ENCODE measurements at places on chromosomes 4 and X. TPM values are rescaled to one million over a fixed set of nuclear protein-coding genes. Genes with fewer than 3 reads are reported as not detected.

The SLC9B1 gene
- total RNA-seq: 0.28 TPM

The PDS5A gene
- 33.5 TPM for total RNA-seq

The PSAPL1 gene
- not detected for total RNA-seq

The IL3RA gene
- total RNA-seq: not detected

The FGFR3 gene
- 0.28 TPM for total RNA-seq

DNA sequence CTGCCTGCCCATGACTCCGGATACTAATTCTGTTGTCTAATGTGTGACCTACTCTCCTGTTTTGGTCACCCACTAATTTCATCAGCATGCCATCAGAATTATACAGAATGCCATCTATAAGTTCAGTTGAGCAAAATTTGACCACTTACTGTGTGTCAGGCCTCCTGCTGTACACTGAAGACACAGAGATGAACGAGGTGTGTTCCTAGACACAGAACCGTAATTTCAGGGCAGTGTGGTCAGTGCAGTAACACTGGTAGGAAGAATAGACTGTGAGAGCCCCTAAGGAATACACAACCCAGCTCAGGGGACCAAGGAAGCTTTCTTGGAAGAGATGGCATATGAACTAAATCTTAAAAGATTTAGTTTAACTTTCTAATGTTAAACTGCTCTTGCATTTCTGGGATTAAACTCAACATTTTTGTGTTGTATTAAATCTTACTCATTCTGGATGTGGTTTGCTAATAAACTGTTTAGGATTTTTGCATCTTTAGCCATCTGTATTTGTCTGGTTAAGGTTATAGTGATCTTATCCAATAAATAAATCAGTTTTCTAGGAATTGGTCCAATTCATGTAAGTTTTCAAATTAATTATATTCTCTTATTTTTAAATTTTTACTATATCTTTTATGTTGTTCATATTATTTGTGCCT lies 34.3 kb downstream of the KANTR start:
- DNase-seq: peak; percentile 35

DNA sequence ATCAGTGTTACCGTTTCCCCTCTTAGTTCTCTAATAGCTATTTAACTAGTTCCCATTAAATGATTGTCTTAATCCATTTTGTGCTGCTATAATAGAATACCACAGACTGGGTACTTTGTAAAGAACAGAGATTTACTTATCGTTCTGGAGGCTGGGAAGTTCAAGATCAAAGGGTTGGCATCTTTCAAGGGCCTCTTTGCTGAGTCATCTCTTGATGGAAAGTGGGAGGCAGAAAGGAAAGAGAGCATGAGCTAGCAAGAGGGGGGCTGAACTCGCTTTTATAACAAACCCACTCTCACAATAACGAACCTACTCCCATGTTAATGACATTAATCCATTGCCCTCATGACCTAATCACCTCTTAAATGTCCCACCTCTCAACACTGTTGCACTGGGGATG lies 17.4 kb upstream of the NKX3-2 start:
- no peak for DNase-seq

GRCh38 chrX:127457161-127457560 lies 595.0 kb downstream of the ACTRT1 start:
- DNase-seq: no peak

DNA sequence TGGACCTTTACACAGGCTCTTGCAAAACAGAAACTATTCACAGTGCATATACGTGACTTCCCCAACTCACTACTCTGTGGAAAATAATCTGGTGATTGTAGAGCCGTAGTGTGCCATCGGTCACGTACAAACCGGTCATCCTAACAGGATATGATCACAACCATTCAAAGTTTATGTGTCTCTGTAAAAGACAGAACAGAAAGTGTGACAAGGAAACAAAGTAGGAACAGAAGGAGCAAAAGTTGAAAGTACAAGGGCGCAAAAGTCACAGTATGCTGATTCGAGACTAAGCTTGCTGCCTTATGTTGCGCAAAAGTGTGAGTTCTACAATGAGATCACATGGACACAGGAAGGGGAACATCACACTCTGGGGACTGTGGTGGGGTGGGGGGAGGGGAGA lies 18.6 kb downstream of the MEPE start:
- DNase-seq: no peak

DNA sequence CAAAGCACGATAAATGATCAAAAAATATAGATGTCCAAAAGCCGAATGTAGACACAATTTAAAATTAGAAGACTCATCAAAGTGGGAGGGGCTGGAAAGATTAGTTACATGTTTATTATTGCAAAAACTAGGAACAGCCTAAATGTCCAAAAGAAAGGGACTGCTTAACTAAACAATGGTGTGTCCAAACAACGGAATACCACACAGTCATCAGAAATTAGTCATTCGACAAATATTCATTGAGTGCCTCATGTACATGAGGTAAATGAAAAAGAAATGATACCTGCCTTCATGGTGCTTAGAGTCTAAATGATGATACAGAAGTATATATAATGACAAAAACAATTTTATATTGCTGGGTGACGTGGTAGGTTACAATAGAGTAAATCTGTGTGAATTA lies 139.7 kb downstream of the MAML3 start:
- DNase-seq: peak; percentile 39

GRCh38 chr4:13535708-13536361 lies 8.5 kb downstream of the NKX3-2 start:
- no peak for DNase-seq

GRCh38 chrX:130626521-130626920 lies 224.7 kb downstream of the RBMX2 start:
- DNase-seq: peak; percentile 4

DNA sequence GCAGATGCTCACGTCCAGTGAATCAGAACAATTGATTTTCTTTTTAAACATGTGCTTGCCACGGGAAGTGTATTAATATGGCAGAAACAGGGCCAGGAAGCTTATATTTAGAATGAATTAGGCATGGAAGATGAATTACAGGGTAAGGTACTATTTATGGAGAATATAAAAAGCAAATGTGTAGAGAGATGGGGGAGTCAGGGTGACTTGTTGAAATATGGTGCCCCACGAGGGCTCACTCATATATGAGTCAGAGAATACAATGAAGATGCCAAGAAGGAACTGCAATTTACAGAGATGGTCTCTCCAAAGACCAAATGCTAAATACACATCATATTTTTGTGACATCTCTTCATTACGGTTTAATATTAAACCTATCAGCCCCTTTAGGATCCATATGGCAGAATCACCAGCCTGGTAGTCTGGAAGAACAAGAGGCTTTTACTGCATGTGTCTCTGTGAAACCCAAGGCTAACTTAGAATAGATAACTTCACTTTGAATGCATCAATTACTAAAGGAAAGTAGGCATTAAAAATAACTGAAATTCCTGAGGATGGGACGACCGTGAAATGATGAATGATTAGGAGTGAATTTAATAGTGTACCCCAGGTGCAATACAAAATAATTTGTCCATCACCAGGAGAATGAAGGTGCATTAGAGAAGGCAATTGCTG lies 385.3 kb downstream of the ARHGAP24 start:
- peak; percentile 52 for DNase-seq

- DNase-seq: peak; percentile 82
Observed at GRCh38 chrX:15988661-15989603, 134.3 kb upstream of the AP1S2 start.

- no peak for DNase-seq
Observed at GRCh38 chr4:145824463-145824862, 114.2 kb downstream of the ZNF827 start.

DNA sequence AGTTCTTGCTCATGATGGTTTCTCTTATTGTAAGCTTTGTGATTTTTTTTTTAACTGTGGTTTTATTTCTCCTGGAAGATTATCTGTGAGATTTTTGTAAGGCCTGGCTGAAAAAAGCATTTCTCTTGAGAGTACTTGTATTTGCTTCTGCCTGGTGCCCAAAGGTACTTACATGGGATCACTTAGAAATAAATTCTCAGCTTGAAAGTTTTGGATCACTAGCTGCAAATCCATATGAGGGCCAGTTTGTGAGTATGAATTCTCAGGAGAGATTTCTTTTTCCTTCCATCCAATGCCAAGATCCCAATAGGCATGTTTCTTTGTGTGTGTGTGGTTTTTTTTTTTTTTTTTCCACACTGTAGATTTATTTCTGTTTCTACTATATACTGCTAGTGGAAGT lies 1884.7 kb upstream of the PCDH7 start:
- no peak for DNase-seq

DNA sequence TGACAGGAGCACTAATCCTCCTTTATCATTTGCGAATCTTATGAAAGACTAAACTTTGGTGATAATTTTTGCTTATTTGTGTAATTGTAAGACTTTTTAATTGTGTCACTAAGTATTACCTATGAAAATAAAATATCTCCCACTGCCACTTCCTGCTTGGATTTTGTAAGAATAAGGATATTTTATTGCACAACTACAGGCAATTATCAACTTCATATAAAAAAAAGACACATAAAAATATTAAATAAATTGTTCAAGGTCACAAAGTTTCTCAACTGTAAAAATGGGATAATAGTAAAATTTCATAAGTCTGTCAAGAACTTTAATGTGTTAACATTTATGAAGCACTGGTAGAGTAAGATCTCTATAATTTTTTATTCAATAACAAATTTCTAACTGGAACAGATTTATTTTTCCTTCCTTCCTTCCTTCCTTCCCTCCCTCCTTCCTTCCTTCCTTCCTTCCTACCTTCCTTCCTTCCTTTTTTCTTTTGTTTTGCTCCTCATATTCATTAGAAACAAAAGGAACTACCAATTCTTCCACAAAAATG lies 527.6 kb upstream of the FAM47C start:
- no peak for DNase-seq

Measured in IMR-90 (cell line).